ENCODE measurements at places on chromosomes 12 and 14.

- DNase-seq = no peak
Observed at GRCh38 chr12:67364228-67364627, 95.1 kb downstream of the CAND1 start.

GRCh38 chr14:104435147-104436046 is 144.2 kb upstream of the C14orf180 start:
- no peak for DNase-seq

DNA sequence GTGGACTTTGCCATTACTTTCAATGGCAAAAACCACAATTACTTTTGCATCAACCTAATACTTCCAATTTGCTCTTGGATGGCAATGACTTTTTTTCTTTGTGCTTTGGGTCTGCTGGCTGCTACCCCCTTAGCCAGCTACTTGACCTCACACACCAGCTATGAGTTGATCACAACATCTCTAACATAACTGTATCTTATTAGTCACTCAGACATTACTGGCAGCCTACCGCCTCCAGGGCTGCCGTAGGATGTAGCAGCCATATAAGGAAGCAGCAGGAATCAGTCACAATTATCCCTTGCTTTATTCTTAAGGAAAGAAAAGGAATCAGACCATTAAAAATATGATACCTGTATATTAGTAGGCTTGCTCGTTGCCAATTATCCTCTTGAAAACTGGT is 260.5 kb downstream of the ADAMTS20 start:
- DNase-seq = no peak

DNA sequence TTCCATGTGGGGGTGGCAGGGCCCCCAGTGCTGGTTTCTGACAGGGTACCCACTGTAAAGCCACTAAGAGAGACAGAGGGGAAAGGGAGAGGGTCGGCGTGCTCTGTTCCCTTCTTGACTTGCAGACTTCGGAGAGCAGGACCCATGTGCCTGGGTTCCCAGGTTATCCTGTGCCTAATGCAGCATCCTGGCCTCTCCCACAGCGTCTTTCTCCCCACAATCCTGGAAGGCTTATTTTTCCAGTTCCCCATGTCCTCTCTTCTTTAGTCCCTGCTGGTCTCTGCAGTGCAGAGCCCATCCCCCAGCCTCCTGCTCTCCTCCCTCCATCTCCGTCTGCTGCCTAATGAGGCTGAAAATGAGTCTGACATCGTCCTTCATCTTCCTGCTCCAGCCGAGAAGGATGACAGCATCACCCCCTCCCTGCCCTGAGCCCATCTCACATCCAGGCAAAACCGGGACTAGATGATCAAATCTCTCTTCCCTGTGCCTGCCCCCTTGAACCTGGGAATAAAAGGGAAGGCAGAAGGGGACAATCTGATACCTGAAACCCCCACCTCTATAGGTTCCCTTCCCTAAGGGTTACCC is 15.1 kb downstream of the CALCOCO1 start:
- no peak for DNase-seq

DNA sequence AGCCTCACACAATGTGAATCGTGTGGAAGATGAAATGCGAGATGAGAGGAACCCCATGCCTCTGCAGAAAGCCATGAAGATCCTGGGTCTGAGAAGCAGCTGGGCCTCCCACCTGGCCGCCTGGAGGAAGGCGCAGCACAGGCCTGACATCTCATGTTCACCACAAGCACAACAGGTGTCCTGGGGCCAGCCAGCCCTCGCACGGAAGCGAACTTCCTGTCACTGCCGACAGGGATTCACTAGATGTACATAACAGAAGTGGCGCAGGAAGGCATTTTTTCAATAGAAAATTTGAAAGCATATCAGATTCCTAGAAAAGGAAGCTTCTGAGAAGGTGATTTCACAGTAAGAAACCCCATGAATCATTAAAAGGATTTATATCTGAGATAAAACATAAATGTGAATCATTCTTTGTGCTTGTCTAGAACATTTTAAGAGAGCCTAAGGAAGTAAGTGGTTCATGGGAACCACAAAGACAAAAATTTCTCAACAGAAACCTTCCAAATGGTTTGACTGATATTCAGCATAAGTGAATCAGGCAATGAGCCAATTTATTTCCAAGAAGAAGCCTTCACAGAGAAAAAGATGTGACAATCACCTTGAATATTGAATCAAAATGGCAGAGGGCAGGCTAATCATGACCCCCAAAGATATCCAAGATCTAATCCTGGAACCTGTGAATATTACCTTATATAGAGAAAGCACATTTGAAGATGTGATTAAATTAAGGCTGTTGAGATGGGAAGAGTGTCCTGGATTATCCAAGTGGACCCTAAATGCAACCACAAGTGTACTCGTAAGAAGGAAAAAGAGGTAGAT is 311.9 kb downstream of the DUSP6 start:
- peak; percentile 65 for DNase-seq

DNA sequence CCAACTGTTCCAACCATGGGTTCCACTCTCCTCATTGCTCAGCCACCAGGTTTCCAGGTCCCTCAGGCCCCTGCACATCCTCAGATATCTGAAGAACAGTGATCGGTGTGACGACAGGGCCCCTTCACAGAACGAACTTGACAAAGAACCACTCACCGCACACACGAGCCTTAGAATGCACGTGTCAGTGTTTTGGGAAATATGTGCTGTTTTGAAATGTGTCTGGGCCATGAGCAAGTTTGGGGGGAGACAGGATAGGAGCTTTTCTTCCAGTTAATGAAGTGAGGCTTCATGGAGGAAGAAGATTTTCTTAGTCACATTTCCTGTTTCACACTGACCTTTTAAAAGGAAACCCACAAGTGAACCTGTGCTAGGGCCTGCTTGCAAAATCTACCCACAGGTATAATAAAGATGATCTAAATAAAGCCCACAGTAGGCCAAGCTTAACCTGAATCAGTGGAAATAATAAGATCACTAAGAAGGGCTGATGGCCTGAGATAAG is 58.6 kb downstream of the ZFP36L1 start:
- peak; percentile 45 for DNase-seq

DNA sequence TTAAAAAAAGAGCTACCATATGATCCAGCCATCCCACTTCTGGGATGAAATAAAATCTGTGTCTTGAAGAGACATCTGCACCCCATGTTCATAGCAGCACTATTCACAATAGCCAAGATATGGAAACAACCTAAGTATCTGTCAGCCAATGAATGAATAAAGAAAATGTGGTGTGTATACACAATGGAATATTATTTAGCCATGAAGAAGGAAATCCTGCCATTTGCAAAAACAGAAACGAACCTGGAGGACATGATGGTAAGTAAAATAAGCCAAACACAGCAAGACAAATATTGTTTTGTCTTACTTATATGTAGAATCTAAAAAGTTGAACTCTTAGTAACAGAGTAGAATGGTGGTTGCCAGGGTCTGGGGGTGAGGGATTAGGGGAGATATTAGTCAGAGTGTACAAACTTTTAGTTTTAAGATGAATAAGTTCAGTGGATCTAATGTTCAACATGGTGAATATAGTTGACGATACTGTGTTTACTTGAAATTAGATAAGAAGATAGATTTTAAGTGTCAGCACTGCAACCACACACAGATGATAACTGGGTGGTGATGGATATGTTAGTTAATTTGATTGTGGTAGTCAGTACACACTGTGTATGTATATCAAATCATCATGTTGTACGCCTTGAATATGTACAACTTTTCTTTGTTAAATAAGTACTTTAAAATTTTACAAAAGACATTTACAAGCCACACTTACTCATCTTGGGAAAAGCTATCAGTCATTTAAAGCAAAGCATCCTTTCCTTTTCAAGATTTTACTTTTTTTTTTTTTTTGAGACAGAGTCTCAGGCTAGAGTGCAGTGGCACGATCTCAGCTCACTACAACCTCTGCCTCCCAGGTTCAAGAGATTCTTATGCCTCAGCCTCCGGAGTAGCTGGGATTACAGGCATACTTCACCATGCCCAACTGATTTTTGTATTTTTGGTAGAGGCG is 89.9 kb downstream of the BICD1 start:
- DNase-seq = no peak

DNA sequence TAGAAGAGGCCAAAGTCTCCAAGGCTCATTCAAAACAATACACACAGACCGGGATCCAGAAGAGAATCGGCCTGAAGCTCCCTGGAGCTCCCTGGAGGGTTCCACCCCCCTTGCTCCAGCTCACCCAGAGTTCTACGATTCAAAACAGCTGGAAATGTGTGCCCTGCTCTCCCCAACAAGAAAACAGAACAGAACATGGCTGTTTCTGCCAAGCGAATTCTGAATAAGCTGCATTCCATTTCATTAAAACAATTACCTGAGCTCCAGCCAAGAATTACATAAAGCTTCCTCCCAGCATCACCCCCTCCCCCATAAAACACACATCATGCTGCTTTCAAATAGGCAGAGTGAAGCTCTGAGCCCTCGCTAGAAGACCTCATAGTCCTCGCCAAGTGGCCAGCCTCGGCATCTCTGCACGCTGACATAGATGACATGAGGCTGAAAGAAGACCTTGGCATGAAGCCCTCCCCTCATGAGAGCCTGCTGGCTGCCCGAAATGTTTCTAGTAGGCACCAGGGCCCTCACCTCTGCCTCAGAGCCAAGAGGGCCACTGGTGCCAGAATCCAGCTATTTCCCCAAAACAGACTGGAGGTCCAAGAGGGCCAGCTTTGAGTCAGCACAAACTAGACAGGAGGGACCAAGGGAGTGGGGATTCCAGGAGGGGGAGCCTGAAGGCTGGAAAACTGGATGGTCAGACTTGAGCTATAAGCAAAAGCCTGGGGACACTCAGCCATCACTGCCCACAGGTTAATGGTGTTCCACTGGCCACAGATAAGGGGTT is 8.3 kb downstream of the PXN start:
- no peak for DNase-seq

- no peak for DNase-seq
Observed at GRCh38 chr12:109288571-109288970, 20.5 kb downstream of the FOXN4 start.

DNA sequence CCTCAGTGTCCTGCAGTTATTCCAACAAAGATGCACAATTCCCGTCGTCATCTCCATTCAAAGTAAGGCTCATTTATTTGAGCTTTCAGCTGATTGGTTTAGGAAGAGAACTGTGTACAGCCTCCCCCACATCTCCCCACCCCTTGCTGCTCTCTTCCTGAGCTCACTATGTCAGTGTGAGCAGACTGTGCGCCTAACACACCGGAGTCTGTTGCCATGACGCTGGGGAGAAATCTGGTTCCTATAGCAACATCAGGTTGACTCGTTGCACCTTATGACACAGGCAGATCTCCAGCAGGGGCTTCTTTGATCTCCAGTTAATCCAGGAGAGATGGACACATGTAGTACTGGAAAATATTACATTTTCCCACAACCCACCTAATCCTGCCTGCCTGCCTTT is 319.4 kb downstream of the CACNA1C start:
- no peak for DNase-seq

DNA sequence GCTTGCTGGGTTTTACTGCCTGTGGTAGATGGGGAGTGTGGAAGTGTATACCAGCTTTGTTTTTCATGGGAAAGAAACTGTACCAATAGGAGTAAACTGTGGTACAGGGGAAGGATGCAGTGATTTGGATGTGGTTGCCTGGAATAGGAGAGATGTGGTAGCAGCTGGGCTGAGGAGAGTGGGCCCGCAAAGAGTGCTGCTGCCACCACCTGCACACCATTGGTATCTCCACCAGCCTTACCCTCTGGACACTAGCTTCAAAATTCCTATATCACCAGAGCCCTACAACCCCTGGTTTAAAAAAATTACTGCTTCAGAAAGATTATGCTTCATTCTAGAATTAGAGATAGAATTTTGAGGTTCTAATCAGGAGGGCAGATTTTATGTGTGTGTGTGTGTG is 53.6 kb downstream of the AKAP6 start:
- no peak for DNase-seq

- no peak for DNase-seq
Observed at GRCh38 chr14:65916055-65916454, 503.5 kb downstream of the FUT8 start.

GRCh38 chr12:76878099-76878898 is 520 bp downstream of the CSRP2 start:
- DNase-seq = no peak

GRCh38 chr12:11805043-11805442 is 155.6 kb downstream of the ETV6 start:
- DNase-seq = no peak

- DNase-seq = no peak
Observed at GRCh38 chr12:12582193-12582881, 19.7 kb upstream of the DUSP16 start.

- no peak for DNase-seq
Observed at GRCh38 chr12:89977405-89978085, 268.9 kb upstream of the ATP2B1 start.

All from stimulated activated CD4-positive, alpha-beta T cell treated with anti-CD3 and anti-CD28 coated beads, Interleukin-1b, Interleukin-23, amount 100 ng/mL, for 4 hours (primary cell).